Pancreas (tissue), 10 donors: ENCODE measurements at places on chromosomes 3 and 15. TPM values are rescaled to one million over a fixed set of nuclear protein-coding genes. Genes with fewer than 3 reads are reported as not detected.
A peak's percentile ranks its signal among the peaks of the same experiment; 100 is the strongest.

REC114 gene
- total RNA-seq = not detected

DNA sequence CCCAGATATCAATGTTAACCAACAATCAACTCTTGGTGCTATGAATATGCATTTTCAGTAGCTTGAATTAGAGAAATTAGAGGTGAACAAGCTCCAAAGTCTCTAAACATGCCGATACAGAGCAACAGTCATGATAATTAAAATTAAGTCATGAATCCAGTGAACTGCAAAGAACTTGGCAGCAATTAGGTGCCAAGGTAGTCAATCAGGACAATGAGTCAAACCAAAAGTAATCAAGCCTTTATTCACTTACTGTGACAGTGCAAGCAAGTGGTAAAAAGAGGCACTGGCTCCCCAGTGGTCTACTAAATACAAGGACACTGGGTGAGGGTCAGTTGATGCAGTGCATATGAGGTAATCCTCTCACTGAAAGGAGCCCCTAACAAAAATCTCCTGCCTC is 1.8 kb downstream of the ZNF770 start:
- peaks cover 8% of the 10 kb centered on the region for H3K36me3 ChIP-seq
- H3K27me3 ChIP-seq = no peaks in the 10 kb centered on the region
- H3K4me1 ChIP-seq = peaks cover 26% of the 10 kb centered on the region
- H3K4me3 ChIP-seq = peak overlapping the region; percentile 70

MESP2 gene
- 0.46 TPM for total RNA-seq

DNA sequence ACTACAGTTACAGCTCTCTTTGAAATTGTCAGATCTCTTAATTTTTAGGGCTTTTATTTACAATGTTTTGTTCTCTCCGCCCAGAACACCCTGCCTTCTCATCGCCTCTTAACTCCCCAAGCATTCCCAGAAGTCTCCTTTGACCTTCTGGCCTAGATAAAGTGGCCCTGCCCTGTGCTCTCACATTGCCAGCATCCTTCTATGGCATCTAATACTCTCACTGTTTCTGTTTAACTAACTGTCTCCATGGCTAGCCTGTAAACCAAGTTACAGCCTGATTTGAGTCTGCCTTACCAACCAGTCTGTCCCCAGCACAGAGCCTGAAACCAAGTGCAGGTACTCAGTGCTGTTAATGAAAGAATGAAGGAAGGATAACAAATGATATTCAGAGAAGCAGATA is 19.9 kb downstream of the COL8A1 start:
- H3K4me1 ChIP-seq = no peaks in the 10 kb centered on the region
- no peak overlapping the region for H3K27ac ChIP-seq
- H3K27me3 ChIP-seq = no peaks in the 10 kb centered on the region
- no peak overlapping the region for H3K4me3 ChIP-seq
- no peak for DNase-seq

CHRM5 gene
- total RNA-seq = not detected

SATB1 gene
- total RNA-seq = 25.2 TPM

STRIT1 gene
- total RNA-seq = not detected

- H3K27me3 ChIP-seq = no peaks in the 10 kb centered on the region
- no peak overlapping the region for H3K27ac ChIP-seq
- H3K36me3 ChIP-seq = no peaks in the 10 kb centered on the region
- no peak for DNase-seq
- H3K4me3 ChIP-seq = no peak overlapping the region
- H3K4me1 ChIP-seq = no peaks in the 10 kb centered on the region
Measured at GRCh38 chr3:57659004-57659673, 33.7 kb downstream of the DENND6A start.

DNA sequence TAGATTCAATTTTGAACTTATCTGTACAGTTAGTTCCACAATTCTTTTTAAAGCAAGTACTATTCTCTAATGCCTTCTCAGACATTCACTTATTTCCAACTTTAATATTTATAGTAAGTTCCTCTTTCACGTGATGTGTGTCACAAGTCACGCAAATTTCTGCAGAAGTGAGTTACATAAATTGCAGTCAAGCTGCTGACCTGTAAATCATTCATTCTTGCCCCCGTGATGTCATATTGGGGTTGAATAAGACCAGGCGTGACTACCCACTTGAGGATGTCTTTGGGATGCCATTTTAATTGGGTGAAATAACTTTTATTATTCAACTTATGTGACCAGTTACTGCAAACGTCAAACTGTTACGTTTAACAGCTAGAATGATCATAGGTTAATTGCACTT is 15.1 kb downstream of the PPARG start:
- DNase-seq = no peak
- no peak overlapping the region for H3K27ac ChIP-seq
- no peaks in the 10 kb centered on the region for H3K4me1 ChIP-seq
- no peak overlapping the region for H3K4me3 ChIP-seq
- no peaks in the 10 kb centered on the region for H3K27me3 ChIP-seq

DNA sequence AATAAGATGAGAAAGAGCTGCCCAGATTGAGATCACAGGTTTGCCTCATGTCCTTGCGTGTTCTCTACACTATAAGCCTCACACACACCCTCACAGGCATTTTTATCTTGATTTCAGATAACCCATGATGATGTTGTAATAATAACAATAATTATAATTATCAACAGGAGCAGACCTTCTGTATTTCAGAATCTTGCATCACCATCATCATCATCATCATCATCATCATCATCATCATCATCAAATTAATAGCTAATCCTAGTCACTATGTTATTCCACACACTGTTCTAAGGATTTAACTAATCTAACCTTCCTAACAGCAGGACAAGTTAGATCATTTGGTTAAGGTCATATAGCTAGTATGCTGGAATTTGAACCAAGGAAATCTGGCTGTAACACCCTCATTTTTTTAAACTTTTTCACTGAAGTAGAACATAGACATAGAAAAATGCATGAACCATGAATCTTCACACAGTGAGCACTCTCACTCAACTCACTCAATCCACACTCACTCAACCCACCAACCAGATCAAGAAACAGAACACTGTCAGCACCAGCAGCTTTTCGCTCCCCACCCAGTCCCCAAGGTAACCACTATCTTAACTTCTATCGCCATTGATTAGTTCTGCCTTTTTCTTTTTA is 1.8 kb upstream of the SH2D7 start:
- no peaks in the 10 kb centered on the region for H3K27me3 ChIP-seq
- peaks cover 4% of the 10 kb centered on the region for H3K4me1 ChIP-seq
- H3K27ac ChIP-seq = no peak overlapping the region
- no peak overlapping the region for H3K4me3 ChIP-seq
- DNase-seq = no peak

GOLGA6L10 gene
- total RNA-seq = 1.5 TPM

DNA sequence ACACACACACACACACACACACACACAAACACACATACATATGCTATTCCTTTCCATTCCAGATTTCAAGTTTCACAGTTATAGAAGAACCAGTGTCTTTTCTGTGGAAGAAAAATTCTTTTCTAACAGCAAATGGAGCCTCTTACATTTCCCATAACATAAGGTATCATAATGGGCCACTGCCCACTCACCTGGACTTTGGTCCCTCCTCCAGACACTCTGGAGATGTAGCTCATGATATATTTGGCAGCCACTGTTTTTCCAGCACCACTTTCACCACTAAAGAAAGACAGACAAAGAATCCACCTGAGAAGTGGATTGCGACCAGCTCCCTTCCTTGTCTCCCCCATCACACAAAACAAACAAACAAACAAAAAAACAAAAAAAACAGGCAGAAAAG is 29.8 kb downstream of the LDHAL6B start:
- H3K4me1 ChIP-seq = no peaks in the 10 kb centered on the region
- H3K27me3 ChIP-seq = no peaks in the 10 kb centered on the region

DNA sequence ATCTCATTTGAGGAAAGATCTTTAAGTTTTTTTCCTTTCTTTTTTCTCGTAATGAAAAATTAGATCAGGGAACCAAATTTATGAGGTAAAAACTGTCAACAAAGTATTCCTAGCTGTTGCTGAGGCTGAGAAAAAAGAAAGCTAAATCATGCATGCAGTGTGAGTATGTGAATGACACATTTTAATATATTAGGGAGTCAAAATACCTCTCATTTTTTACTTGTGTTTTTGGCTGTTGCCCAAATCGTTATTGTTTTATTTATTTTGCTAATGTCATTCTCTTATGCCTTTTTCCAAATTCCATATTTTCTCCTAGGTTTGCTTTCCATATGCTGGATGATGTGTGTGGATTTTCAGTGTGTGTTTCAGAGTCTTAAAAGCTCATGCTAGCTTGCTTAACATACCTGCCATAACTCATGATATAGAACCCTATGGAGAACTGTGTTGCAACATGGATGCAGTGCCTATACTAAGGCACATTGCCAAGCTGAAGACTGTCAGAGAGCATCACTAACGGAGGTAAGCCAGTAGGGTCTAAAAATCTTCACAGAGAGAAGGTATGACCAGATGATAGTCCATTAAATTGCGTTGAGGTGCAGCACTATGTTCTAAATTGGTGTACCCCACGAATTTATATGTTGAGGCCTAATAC is 629.5 kb upstream of the KCNMB2 start:
- H3K4me3 ChIP-seq = no peak overlapping the region
- no peaks in the 10 kb centered on the region for H3K27me3 ChIP-seq
- no peak for DNase-seq
- peak overlapping the region; percentile 13 for H3K27ac ChIP-seq
- H3K4me1 ChIP-seq = no peaks in the 10 kb centered on the region
- H3K36me3 ChIP-seq = no peaks in the 10 kb centered on the region

DNA sequence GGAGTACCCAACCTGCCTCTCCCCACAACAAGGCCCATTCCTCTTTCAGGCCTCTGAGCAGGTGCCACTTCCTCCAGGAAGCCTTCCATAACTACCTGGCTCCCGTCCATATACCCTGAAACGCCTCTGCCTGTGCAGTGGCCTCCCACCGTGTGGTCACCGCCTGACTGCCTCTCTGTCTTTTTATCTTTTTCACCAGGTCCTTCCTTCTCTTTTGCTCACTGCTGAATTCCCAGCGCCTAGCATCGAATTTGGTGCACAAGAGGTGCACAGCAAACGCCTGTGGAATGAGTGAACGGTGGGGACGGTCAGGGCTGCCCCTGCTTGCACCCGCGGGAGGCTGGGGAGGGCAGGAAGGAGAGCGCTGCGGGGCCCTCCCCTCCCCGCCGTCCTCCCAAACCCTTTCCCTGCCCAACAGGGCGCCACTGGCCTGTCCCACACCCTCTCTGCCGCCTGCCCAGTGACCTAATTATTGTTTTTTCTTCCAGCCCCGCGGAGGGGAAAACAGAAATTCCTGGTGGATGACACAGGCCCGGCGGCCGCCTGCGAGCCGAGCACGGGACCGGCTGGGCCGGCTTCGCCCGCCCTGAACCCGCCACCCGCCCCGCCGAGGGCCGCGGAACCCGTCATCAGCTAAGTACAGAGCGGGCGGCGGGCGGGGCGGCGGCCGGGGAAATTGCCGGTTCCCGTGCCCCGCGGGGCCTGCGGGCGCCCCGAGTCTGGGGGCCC is 140.1 kb downstream of the SMAD6 start:
- peak overlapping the region; percentile 21 for H3K4me3 ChIP-seq
- no peaks in the 10 kb centered on the region for H3K27me3 ChIP-seq
- peaks cover 5% of the 10 kb centered on the region for H3K4me1 ChIP-seq
- DNase-seq = peak; percentile 83
- H3K27ac ChIP-seq = peak overlapping the region; percentile 93
- H3K36me3 ChIP-seq = no peaks in the 10 kb centered on the region

DNA sequence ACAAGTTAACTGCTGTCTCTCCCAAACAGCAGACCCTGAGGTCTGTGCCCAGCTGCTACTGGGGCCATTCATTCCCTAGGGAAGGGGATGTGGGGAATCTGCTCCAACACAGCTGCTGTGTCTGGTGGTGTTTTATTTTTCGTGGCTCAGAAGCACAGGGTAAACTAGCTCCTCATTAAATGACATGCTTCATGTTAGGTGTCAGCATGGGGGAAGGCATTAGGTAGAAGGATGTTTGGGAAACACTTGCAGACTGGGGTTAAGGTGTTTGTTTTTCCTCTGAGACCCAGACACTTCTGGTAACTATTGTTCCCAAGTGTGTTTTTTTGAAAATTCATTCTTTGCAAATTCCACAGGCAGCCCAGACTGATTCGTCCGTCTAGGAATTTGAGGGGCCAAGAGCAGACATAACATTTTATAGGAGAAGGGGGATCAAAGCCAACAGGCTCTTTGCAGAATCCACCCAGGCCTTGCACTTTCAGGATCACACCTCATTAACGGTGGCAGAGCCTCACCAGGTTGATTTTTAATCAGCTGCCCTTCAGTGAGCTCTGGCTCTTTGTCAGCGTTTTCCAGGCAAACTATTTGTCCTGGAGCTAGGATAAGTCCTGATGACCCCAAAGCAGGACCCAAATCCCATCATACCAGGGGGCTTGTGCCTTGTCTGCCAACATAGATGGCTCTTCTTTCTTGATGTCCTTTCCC is 65.4 kb upstream of the ITGA11 start:
- no peak for DNase-seq
- no peak overlapping the region for H3K27ac ChIP-seq
- no peaks in the 10 kb centered on the region for H3K4me1 ChIP-seq
- H3K4me3 ChIP-seq = no peak overlapping the region
- no peaks in the 10 kb centered on the region for H3K36me3 ChIP-seq
- no peaks in the 10 kb centered on the region for H3K27me3 ChIP-seq

GRCh38 chr3:102230057-102230456 is 204.8 kb upstream of the ZPLD1 start:
- H3K27ac ChIP-seq = no peak overlapping the region
- DNase-seq = no peak
- H3K27me3 ChIP-seq = no peaks in the 10 kb centered on the region
- H3K4me3 ChIP-seq = no peak overlapping the region

VWA5B2 gene
- total RNA-seq = 2.5 TPM

GRCh38 chr3:145411605-145412004 is 749.4 kb downstream of the PLOD2 start:
- no peak for DNase-seq
- H3K4me1 ChIP-seq = no peaks in the 10 kb centered on the region
- no peak overlapping the region for H3K4me3 ChIP-seq
- H3K36me3 ChIP-seq = no peaks in the 10 kb centered on the region
- no peak overlapping the region for H3K27ac ChIP-seq

DNA sequence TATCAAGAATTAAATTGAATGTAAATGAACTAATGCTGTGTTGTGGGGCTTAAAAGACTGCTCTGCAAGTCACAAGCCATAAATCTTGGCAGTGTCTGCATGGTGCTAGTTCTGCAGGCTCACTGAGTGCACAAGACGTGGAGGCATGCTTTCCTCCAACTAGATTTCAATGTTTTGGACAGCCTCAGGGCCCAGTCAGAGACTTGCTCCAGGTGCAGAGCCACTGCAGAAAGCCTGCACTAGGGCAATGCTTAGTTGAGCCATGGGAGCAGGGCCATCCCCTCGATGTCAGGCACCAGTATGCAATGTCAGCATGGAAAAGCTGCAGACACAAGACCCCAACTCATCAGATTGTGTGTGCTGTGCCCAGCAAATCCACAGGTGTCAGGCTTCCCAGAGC is 234.5 kb upstream of the CDIN1 start:
- H3K4me1 ChIP-seq = no peaks in the 10 kb centered on the region
- no peak overlapping the region for H3K4me3 ChIP-seq
- H3K36me3 ChIP-seq = no peaks in the 10 kb centered on the region
- H3K27me3 ChIP-seq = no peaks in the 10 kb centered on the region
- DNase-seq = no peak
- no peak overlapping the region for H3K27ac ChIP-seq
